Mucosa of descending colon (tissue), 3 donors: ENCODE measurements at places on chromosomes 3 and 15.
A peak's percentile ranks its signal among the peaks of the same experiment; 100 is the strongest.

DNA sequence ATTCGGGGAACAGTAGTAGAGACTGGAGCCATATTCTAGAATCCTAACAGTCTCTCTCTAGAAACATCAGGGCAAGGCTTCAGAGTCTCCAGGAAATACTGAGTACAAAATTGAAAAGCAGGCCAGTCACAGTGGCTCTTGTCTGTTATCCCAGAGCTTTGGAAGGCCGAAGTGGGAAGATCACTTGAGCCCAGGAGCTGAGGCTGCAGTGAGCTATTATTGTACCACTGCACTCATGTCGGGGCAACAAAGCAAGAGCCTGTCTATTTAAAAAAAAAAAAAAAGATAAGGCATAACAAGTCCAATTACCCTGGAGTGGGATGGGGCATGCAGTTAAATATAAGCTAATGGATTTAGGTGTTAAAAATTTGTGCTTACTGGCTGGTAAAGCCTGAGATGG lies 79.0 kb downstream of the SEMA6D start:
- no peak for DNase-seq

DNA sequence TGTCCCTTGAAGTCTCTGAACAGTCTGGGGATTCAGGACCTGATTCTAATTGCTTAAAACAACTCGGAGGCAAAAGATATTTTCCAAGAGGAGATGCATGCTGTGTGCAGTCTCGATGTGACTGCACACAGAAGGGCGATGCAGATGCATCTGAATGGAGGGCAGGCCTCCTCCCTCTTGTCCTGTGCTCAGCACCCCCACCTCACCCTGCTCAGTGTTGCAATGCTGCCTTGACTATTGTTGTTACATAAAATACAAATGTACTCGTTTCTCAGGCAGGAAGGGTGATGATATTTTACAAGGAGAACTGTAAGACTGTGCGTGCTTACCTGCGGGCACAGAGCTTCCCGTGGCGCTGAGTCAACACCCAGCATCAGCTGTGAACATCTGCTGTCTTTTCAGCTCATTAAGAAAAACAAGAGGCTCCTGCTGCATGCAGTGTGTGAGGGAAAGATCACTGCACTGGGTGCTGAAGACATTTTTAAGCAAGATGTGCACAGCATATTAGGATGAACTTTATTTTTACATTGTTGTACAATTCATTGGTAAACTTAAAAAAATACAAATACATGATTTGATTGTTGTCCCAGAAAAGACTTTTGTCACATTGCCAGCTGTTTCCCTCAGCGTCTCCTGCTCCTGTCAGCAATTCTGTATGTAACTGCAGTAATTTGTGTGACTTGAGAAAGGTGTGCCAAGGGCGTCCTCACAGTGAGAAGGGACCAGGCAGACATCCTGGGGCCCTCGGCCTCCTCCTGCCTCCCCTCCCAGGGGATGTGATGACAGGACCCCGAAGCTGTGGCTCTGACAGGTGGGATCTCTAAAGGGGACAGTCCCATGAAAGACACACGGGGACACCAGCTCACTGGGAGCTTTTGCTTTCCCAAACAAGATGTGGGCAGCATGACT lies 56.3 kb upstream of the RPL32 start:
- DNase-seq: no peak

DNA sequence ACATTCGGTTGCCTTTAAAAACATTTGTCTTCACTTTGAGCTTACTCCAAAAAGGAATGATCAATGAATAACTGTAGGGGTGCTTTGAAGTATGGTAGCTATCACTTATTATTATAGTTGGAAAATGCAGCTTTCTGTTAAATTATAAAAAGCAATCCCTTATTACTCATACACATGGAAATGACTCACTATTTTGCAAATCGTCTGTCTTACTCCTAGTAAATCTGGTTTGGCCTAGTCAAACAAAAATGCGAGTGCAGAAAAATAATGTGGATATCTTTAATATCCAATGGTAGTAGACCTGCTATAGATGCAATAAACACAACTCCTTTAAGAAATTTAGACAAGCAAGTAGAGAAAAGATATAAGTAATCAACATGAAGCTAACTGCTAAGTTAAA lies 112.5 kb downstream of the ZIC1 start:
- no peak for DNase-seq

GRCh38 chr3:186217820-186218164 lies 108.9 kb upstream of the ETV5 start:
- no peak for DNase-seq

- DNase-seq: no peak
These were observed 24.5 kb downstream of the MEGF11 start for GRCh38 chr15:66228807-66229735.

DNA sequence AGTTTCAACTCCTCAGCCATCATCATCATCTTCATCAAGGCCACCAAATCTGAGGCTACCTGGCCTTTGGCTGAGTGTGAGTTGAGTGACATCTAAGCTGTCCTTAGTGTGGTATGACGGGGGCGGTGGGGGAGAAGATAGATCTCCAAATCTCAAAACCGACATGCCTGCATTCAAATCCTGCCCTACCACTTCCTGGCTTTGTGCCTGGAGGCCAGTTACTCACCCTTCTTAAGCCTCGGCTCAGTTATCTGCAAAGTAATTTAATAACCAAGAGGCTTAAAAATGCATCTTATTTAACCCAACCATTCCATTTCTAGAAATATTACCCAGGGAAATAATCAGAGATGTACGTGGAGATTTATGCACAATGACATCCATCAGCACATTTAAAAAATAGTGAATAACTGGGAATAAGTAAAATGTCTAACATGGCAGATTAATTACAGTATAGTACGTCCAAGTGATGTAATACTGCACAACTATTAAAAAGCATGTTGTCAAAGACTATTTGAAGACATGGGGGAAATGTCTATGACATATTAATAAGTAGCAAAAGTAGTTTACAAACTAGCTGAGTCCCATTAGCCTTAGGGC lies 167.4 kb downstream of the NTRK3 start:
- no peak for DNase-seq

DNA sequence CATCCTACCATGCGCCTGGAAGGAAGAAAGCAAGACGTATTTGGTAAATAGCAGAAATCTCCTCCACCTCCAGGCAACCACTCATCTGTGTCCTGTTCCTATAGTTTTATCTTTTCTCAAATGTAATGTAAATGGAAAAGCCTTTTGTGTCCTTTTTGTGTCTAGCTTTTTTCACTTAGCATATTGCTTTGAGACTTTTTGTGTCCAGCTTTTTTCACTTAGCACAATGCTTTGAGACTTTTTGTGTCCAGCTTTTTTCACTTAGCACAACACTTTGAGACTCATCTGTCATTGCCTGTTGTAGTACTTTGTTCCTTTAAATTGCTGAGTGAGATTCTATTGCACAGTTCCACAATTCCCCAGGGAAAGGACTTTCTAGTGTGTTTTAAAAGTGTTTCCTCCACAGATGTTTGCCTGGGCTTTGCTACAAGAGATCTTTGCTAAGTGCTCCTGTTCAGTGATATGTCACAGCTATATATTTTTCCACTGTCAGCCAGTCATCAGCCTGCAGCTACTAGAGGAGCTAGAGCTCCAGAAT lies 27.9 kb upstream of the MUC13 start:
- no peak for DNase-seq

DNA sequence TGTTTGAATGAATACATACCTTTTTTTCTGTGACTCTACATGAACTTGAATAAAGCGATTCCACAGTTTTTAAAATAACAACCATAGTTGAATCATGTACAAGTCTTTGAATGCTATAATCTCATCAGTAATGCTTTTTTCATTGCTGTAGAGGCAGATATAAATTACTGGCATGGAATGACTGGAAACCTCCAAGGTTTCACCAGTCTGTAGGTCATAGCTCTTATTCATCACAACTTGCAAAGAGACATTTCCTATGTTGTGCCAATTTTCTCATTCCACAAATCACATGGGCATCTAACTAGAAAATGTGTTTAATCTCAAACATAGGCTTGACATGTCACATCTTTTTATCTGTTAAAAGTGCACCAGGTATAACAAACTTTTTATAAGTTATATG lies 407.1 kb upstream of the KCNMB2 start:
- DNase-seq: no peak

GRCh38 chr3:143536817-143537535 lies 311.3 kb downstream of the SLC9A9 start:
- DNase-seq: peak; percentile 39

DNA sequence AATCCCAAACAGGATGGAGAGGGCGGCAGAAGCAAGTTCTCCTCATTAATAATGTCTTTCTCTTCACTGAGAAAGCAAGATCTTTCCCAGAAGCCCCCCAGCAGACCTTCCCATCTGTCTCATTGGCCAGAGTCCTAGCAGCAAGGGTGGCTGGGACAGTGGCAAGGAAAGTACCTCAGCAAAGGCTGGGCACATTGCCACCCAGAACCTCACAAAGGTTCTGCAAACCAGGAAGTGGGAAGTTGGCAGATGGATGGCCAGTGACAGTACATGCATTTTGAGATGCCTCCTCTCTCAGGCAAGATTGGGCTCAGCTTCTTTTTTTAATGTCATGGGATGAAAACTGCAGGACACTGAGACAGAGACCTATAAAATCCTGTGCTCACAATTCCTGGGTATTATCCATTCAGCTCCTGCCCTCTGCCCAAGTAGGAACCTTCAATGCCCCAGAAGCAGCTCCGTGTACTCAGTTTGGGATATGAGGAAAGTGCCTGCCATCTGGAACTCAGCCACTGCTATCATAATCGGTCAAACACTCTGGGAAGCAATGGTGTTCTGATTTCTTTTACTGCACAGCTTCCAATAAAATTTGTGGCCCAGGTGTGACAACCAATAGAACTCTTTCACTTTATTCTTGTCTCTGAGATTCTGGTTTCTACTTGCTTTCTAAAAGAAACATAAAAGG lies 25.5 kb downstream of the DPH3 start:
- DNase-seq: no peak
